ENCODE measurements at places on chromosomes 5 and 9.

DNA sequence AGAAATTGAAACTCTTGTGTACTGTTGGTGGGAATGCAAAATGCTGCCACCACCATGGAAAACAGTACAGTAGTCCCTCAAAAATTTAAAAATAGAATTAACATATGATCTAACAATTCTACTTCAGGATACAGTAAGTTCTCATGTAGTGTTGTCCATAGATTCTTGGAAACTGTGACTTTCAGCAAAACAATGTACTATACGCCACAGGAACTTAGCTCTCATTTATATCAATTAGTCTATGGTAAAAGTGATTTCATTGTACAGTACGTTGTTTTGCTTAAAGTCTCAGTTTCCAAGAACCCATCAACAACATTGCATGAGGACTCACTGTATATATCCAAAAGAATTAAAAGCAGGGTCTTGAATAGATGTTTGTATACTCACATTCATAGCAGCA lies 233.5 kb upstream of the GAS1 start:
- DNase-seq, result no peak

DNA sequence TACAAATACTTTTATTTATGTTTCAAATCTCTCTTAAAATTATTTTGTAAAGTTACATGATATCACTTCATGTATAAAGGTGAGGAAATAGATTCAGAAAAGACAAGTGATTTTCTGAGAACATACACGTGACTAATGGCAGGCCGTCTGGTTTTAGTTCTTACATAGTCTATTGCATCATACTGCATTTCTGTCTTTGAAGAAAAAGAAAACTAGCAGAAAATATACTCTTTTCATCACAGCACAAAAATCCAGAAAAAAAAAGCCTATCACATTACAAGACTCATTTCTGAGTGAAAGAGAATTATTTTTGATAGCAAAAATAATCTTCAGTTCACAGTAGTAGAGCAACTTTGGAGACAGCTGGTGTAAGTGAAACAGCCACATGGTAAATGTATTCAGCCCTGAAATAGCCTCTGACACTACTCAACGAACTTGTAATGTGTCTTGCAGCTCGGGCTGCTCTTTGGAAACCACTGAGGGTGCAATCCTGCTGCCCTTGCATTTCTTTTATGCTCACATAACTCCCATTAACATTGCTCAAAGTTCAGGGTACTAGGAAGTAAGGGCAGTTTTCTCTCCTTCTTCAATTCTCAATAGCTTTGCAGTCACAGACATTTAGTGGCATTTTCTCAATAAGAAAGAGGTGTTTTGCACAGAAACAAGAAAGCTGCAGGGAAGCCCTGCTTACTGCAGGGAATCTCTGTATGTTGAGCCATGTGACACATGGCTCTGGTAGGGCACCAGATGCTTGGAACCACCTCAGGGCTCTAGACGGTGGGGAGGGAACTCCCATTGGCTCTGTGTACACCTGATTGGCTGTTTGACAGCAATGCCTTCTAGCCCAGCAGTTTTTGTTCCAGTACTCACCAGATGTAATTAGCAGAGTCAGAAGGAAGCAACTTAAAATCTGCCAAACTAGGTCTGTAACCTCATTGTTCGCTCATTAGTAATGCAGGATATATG lies 845.3 kb upstream of the PTPRD start:
- DNase-seq, result no peak

DNA sequence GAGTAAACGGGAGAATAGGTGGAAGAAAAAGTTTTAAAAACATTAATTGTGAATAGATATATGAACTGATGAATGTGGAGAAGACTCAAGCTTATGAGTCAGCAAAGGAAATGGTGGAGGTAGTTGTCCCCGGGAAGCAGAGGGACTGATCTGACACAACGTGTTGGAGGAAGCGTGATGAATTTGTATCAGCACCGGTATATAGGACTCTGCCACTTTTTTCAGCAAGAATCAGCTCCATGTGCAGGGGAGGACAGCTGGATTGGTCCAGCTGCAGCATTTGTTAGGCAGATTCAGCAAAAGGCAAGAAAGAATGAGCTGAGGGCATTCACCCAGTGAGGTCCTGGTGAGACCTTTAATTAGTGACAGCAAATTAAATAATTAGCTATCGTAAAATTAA lies 276.0 kb downstream of the TENT4A start:
- DNase-seq, result no peak

- DNase-seq, result no peak
Observed at GRCh38 chr9:111720174-111720573, 58.8 kb downstream of the GNG10 start.

- no peak for DNase-seq
Observed at GRCh38 chr5:83530193-83530592, 58.6 kb downstream of the VCAN start.

DNA sequence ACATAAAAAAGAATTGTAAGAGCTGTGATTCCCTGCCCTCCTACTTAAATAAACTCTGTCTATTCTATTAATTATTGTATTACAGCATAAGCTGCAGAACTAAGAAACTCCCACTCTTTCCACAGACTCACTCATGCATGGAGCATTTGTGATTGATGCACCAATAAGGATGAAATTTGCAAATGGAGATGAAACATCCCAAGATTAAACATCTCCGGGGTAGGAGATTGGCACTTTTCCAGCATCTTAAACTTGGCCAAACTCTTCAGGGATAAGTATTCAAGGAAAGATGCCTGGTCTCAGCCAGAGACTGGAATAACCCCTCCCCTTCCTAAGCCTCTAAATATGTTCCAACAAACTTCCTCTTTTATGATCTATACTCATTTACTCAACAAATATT lies 472.0 kb downstream of the ACTL7B start:
- DNase-seq, result no peak

DNA sequence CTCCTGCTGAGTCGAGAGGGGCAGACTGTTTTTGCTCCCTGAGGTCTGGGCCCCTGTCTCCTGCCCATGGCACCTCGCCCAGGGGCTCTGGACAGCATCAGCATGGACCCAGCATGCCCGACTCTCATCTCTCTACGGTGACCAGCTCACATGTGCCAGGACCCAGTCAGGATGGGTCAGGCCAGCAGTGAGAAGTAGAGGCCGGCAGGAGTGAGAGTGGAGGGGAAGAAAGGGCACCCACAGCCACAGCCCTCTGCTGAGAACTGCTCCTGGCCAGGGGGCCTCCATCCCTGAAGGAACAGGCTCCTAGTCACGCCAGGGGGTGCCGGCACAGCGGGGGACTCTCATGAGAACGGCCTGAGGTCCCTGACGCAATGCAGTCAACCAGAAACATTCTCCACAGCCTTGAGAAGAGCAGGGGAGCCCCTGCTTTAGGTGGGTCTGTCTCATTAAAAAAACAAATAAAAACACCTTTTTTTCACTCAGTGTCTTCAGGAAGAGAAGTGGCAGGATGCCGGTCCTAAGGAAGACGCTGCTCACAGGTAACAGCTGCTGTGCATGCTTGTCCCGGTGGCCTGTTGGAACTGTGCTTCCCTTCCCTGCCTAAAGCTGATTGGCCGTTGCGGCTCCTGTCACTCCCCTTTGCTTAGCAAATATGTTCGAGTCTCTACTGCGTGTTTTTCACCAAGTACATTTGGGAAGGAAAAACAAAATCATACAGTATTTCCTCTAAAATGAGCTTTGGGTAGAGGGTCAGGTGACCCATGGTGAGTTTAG lies 85.7 kb upstream of the FBXW11 start:
- no peak for DNase-seq

GRCh38 chr5:91212714-91213092 lies 170.4 kb downstream of the ARRDC3 start:
- no peak for DNase-seq

DNA sequence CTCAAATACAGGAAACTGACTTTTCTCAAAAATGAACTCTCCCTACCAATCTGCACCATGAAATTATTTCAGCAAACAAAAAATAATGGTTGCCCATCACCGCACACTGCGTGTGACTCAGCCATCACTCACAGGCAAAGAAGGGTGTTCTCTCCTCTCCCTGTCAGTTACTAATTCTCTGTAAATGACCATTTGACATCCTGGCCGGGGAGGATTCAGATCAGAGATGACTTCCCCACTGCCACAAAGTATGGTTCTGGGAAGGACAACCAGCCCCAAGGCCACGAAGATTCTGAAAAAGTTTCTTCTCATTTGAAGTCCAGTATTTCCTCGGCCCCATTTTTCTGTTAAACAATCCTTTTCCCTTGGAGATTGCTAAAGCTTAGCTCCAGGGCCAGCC lies 199.4 kb downstream of the AUH start:
- DNase-seq, result peak; percentile 36

GRCh38 chr5:172898843-172899369 lies 60.3 kb upstream of the RPL26L1 start:
- no peak for DNase-seq

DNA sequence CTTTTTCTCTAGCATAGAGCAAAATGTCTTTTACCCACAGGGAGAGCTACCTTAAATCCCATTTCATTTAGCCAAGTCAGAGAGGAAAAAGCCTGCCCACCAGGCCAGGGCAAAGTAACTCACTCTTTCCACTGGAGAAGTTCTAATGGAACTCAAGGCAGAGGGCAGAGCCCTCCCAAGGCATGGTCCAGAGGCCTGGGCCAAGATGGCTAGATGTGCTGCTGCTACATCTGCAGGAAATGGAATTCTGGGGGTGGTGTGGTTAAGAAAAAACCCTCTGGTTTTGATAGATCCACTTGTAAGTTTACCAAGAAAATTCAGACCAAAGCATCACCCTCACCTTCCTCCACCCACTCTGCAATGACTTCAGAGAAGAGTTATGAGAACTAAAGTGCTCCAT lies 37.3 kb downstream of the CSF2 start:
- no peak for DNase-seq

DNA sequence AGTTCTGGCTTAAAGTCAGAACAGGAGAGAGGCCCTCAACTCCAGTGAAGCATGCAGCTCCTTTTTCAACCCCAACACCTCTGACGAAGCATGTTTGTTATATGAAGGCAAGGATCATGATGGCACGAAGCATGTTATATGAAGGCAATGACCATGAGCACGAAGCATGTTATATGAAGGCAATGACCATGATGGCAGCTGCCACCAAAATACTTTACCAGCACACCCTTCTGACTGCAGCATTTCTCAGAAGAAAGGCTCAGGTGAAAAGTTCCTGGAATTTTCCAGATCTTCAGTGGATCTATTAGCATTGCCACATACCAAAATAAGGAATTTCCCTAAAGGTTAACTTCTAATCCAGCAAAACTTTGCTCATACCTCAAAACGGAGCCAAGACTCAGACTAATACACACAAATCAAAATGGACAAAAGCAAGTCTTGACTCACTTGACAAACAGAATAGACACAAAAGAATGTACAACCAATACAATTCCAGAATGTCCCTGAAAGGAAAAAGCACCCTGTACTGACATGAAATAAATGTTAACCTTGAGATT lies 217.4 kb downstream of the FANCC start:
- DNase-seq, result no peak

DNA sequence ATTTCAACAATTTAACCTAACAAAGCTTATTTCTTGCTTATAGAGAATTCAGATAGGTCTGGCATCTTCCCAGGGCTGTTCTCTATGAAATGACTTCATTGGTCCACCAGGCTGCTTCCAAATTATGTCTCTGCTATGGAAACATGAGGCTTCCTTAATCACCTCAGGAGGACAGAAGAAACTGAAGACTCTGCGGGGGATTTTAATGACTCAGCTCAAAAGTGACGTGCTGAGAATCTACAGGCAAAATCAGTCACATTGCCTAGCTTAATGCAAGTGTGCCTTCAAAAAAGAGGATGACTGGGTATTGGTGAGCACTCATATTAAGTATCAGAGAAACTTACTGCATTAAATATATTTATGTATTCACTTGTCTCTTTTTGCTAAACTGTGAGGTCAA lies 315.5 kb upstream of the RGMB start:
- DNase-seq, result no peak

DNA sequence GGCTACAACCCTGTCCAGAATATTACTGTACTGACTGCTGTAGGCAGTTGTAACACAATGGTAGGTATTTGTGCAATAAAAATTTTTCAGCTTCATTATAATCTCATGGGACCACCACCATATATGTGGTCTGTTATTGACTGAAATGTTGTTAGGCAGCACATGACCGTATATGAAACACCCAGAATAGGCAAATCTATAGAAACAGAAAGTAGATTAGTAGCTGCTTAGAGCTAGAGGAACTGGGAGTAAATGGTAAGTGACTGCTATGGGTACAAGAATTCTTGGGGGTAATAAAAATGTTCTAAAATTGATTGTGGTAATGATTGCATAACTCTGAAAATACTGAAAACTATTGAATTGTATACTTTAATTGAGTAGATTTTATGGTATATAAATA lies 185.7 kb downstream of the ESM1 start:
- no peak for DNase-seq

DNA sequence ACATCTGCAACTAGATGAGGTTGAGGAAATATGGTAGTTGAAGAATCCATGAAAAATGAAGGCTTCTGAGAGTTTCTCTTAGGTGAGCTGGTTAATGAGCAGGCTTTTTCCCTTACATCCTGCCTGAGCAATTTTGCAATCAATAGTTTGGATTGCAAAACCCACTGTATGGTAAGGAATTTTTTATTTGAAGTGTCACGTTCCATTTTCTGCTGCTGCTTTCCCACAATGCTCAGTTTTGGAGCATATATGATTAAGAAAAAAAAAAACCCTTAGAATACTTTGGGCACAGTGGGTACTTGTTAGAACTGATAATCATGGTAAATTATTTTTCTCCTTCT lies 144.2 kb downstream of the PCSK1 start:
- DNase-seq, result no peak

DNA sequence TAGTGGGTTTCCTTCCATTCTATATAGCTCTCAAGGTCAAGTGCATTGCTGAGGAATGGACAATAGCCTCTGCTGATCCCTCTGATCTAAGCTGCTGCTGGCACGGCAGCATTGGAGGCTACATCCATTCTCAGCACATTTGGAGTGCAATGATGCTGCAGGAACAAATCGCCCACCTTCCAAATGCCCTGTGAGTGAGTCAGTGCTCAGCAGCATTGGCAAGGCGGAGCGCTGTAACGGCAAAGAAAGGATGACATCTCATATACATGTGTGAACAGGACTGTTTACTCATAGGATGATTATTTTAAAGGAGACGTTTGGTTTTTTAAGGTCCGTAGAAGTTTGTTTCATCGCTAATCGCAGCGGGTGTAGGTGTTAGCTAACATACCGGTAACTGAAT lies 408.7 kb downstream of the ARHGEF28 start:
- no peak for DNase-seq

- DNase-seq, result no peak
Observed at GRCh38 chr9:3842839-3843238, 317.0 kb upstream of the RFX3 start.

DNA sequence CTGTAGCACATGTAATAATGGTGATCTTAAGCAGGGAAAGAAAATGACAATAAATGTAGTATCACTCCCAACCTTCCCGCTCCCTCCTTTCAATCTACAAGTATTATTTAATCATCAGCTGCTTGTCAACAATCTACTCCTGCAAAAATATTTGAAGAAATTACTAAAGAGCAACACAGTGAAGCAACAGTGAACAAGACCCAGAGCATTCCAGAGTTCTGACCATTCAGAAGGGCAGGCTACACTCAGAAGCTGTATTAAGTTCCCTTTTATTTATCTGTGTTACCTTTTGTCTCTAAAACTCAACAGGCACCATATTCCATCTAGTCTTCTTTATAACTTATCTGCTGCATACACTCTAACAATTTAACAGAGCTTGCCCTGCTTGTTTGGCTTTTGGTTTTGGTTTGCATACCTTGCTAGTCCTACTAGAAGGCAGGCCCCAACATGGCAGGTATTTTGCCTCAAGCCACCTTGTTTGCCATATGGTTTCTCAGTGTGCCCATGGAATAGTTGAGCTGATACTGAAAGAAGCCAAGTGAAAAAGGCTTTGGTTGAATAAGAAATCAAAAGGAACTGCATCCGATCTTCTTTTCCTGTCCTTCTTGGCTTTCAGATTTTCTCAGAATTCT lies 253.9 kb downstream of the CEMIP2 start:
- no peak for DNase-seq

Data from CD4-positive, alpha-beta T cell treated with Interleukin-15 for 4 hours (primary cell).